ENCODE measurements at places on chromosomes 5 and 9. TPM values are rescaled to one million over a fixed set of nuclear protein-coding genes. Genes with fewer than 3 reads are reported as not detected.
A peak's percentile ranks its signal among the peaks of the same experiment; 100 is the strongest.

DNA sequence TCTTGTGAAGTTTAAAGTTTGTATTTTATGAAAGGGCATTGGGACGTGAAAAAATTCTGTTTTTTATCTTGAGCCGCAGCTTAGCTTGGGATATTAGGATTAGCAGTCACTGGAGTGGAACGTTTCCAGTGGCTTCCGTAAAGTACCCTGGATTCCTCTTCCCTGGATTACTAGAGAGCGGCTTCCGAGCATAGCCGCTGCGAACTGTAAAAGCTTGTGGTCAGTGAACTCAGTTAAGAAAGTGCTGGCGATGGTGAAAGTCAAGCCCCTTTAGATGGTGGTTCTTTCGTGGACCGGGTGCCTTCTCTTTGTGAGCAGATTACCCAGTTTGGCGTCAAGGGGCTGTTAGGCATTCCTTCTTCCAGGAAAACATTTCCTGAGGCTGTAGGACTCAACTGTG lies 168.1 kb downstream of the KDM4C start:
- H3K4me1 ChIP-seq, result peaks cover 9% of the 10 kb centered on the region
- no peaks in the 10 kb centered on the region for H3K27me3 ChIP-seq
- H3K36me3 ChIP-seq, result no peaks in the 10 kb centered on the region
- H3K27ac ChIP-seq, result no peak overlapping the region
- H3K4me3 ChIP-seq, result no peak overlapping the region

GRCh38 chr5:167936022-167936421 lies 355.4 kb upstream of the WWC1 start:
- H3K4me3 ChIP-seq, result no peak overlapping the region
- H3K4me1 ChIP-seq, result no peaks in the 10 kb centered on the region
- no peaks in the 10 kb centered on the region for H3K36me3 ChIP-seq
- no peaks in the 10 kb centered on the region for H3K27me3 ChIP-seq

GRCh38 chr5:180592176-180592575 lies 877 bp upstream of the SCGB3A1 start:
- no peaks in the 10 kb centered on the region for H3K36me3 ChIP-seq
- no peak for DNase-seq
- no peak overlapping the region for H3K4me3 ChIP-seq
- no peak overlapping the region for H3K27ac ChIP-seq

DNA sequence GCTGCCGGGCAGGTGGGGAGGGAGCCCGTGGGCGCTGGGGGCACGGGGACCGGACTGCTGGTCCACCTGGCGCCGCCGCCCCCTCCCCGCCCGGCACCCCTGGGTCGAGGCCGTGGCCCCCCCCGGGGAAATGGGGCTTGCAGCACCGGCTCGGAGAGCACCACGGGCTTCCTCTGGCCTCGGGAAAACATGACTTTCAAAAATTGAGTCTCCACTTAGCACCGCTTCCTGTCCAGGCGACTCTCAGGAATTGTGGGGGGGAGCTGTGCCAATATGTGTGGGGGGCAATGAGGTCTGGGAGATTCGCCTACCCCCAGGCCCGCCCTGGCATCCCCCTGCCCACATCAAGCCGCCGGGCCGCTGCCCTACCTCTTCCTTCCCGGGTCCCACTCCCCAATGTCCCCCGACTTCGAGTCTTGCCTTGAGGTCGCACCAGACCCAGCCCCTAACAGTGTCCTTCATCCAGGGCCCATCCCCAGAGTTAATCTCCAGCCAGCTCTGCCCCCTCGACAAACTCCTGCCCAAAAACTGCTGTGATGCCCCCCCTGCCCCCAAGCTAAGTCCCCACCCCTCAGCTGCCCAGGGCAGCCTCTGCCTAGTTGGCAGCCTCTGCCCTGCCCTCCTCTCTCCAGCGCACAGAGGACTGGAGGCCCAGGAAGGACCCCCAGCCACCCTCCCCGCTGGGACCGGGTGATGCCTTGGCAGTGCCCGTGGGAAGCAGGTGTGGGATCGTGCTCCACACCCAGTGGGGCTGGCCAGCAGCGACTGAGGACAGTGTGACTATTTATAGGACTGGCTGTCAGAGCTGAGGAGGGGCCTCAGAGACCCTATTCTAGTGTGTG lies 3.9 kb downstream of the EGFL7 start:
- peaks cover 32% of the 10 kb centered on the region for H3K36me3 ChIP-seq
- H3K4me1 ChIP-seq, result peaks cover 24% of the 10 kb centered on the region
- no peaks in the 10 kb centered on the region for H3K27me3 ChIP-seq

- no peaks in the 10 kb centered on the region for H3K27me3 ChIP-seq
- H3K4me1 ChIP-seq, result peaks cover 2% of the 10 kb centered on the region
- H3K27ac ChIP-seq, result no peak overlapping the region
Observed at GRCh38 chr5:82466986-82467561, 188.9 kb upstream of the RPS23 start.

DNA sequence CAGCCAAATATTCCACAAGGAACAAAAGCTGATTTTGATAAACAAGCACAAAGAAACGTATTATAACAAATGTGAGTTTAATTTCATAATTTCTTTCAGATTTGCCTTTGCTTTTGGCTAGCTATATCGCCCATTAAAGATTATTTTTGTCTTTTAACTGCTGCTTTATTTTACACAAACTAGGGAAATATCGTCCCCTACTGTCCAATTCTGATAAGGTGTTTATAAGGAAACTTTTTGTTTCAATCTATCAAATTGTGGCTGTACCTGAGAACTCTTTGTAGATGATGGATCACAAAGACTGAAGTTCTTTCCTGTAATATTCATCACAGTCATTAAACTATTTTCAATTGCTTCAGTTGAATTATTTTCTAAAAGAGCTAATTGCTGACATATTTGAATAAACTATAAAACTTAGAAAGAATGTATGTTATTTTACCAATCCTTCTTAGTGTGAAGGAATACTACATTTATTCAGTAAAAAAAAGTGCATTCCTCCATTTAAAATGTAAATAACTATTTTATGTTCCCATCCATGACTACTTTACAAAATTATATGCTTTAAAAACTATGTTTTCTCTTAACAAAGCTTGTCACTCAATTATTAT lies 431.3 kb upstream of the ITGA1 start:
- H3K4me3 ChIP-seq, result no peak overlapping the region
- H3K27me3 ChIP-seq, result no peaks in the 10 kb centered on the region
- no peaks in the 10 kb centered on the region for H3K4me1 ChIP-seq
- no peak overlapping the region for H3K27ac ChIP-seq

- no peak for DNase-seq
Observed at GRCh38 chr5:31976169-31976568, 197.9 kb downstream of the GOLPH3 start.

DNA sequence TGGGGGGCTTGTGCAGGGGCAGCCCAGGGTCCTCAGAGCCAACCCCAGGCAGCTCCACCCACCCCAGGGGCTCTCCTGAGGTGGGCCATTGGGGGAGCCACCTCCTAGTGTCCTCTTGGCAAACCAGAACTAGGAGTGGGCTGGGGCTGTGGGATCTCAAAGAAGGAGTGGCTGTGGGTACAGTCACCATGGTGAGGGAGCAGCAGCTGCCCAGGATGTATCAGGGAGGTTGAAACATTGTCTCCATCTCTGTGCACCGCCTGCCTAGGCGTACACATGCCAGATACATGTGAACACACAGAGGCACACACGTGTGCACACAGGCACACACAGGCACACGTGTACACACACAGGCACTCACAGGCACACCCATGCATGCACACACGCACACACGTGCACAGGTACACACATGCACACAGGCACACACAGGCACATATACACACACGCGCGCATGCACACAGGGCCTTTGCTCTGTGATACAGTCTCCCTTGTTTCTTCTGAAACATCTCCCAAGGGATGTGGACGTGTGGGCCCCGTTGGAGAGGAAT lies 10.7 kb downstream of the LCN12 start:
- no peak overlapping the region for H3K4me3 ChIP-seq
- no peaks in the 10 kb centered on the region for H3K36me3 ChIP-seq
- H3K27me3 ChIP-seq, result no peaks in the 10 kb centered on the region
- DNase-seq, result no peak
- no peaks in the 10 kb centered on the region for H3K4me1 ChIP-seq
- H3K27ac ChIP-seq, result no peak overlapping the region

DNA sequence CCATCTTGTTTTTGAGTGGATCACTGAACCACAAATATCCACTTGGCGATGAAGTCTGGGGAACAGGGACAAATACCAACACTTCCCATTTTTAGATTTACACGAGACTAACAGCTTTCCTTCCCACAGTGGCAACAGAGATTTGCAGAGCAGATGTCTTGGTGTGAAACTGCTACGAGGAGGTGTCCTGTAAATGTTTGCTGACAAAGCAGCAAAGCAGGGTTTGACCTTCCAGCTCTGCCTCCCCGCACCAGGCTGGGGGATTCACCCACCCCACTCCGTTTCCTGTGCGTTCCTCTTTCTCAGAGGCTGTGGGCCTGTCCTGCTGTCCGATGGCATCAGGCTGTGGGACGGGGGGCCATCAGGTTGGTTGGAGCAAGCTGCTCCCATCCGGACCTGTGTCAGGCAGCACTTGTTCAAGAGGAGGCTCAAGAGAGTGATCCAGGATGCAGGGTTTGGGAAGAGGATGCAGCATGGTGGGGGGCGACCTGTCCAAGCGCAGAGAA lies 693 bp upstream of the RGS3 start:
- no peak overlapping the region for H3K27ac ChIP-seq
- no peak for DNase-seq
- no peaks in the 10 kb centered on the region for H3K4me1 ChIP-seq
- H3K27me3 ChIP-seq, result no peaks in the 10 kb centered on the region

DNA sequence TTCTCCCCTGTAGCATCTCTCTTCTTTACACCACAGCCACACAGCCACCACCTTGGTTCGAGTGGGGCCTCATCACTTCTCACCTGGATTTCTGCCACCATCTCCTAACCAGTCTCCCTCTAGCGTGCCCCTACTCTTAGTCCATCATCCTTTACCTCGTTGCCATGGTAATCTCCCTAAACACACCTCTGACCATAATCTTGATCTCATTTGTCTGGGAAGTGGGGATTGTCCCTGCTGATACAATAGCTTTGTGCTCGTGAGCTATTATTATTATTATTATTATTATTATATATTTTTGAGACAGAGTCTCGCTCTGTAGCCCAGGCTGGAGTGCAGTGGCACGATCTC lies 76.5 kb upstream of the HSPA9 start:
- no peaks in the 10 kb centered on the region for H3K36me3 ChIP-seq
- H3K27ac ChIP-seq, result no peak overlapping the region
- no peaks in the 10 kb centered on the region for H3K27me3 ChIP-seq
- DNase-seq, result no peak

GRCh38 chr5:141477815-141478214 lies 2.0 kb downstream of the PCDHGC3 start:
- no peak overlapping the region for H3K27ac ChIP-seq
- no peak for DNase-seq
- no peaks in the 10 kb centered on the region for H3K36me3 ChIP-seq
- H3K4me1 ChIP-seq, result peaks cover 7% of the 10 kb centered on the region
- peaks cover 5% of the 10 kb centered on the region for H3K27me3 ChIP-seq

- H3K27ac ChIP-seq, result no peak overlapping the region
- H3K36me3 ChIP-seq, result no peaks in the 10 kb centered on the region
- no peak for DNase-seq
- no peaks in the 10 kb centered on the region for H3K27me3 ChIP-seq
- H3K4me3 ChIP-seq, result no peak overlapping the region
Observed at GRCh38 chr5:61087921-61088320, 74.3 kb downstream of the SMIM15 start.

- no peak for DNase-seq
- H3K4me1 ChIP-seq, result peaks cover 9% of the 10 kb centered on the region
- peaks cover 7% of the 10 kb centered on the region for H3K36me3 ChIP-seq
- no peaks in the 10 kb centered on the region for H3K27me3 ChIP-seq
- H3K27ac ChIP-seq, result no peak overlapping the region
- H3K4me3 ChIP-seq, result no peak overlapping the region
Observed at GRCh38 chr9:137592767-137593166, 2.5 kb upstream of the ZMYND19 start.

GRCh38 chr5:42507451-42508097 lies 84.3 kb downstream of the GHR start:
- no peaks in the 10 kb centered on the region for H3K36me3 ChIP-seq
- no peak overlapping the region for H3K4me3 ChIP-seq
- no peaks in the 10 kb centered on the region for H3K4me1 ChIP-seq
- DNase-seq, result no peak

GRCh38 chr5:33398501-33398900 lies 42.3 kb upstream of the TARS1 start:
- no peaks in the 10 kb centered on the region for H3K36me3 ChIP-seq
- no peaks in the 10 kb centered on the region for H3K27me3 ChIP-seq
- no peak overlapping the region for H3K4me3 ChIP-seq
- H3K4me1 ChIP-seq, result peaks cover 27% of the 10 kb centered on the region
- no peak overlapping the region for H3K27ac ChIP-seq

GRCh38 chr9:126652140-126652582 lies 38.4 kb downstream of the LMX1B start:
- H3K4me3 ChIP-seq, result no peak overlapping the region
- H3K27ac ChIP-seq, result no peak overlapping the region
- peaks cover 44% of the 10 kb centered on the region for H3K27me3 ChIP-seq
- H3K36me3 ChIP-seq, result no peaks in the 10 kb centered on the region
- no peaks in the 10 kb centered on the region for H3K4me1 ChIP-seq
- DNase-seq, result no peak

- H3K4me1 ChIP-seq, result no peaks in the 10 kb centered on the region
- no peak overlapping the region for H3K4me3 ChIP-seq
- no peak for DNase-seq
- H3K27ac ChIP-seq, result no peak overlapping the region
- H3K27me3 ChIP-seq, result peaks cover 2% of the 10 kb centered on the region
Observed at GRCh38 chr9:35579130-35579529, 25.9 kb upstream of the TESK1 start.

GRCh38 chr9:99811172-99811571 lies 10.5 kb upstream of the NR4A3 start:
- no peak overlapping the region for H3K27ac ChIP-seq
- H3K4me1 ChIP-seq, result no peaks in the 10 kb centered on the region
- H3K4me3 ChIP-seq, result no peak overlapping the region
- no peaks in the 10 kb centered on the region for H3K27me3 ChIP-seq

DNA sequence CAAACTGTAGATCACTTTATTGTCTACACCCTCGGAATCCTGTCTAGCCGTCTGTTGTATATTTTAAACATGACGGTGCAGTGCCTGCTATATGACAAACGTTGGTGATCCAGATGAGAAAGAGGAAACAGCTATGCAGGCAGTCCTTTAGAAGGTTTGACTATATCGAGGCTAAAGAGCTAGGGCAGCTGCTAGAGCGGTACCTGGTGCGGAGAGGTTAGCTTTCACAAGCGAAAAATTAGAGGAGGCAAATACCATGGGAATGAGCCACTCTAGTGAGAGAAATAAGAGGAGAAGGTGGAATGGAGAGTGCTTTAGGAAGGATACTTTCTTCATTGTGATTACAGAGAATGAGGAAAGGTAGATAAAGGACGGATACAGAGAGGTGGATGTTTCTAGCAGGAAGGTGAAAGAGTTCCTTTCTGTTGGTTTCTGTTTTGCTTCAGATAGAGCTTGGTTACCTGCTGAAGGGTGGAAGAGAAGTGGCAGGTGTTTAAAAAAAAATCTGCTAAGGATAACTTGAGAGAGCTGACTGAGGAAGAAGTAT lies 959 bp upstream of the FBXL17 start:
- H3K4me1 ChIP-seq, result peaks cover 17% of the 10 kb centered on the region
- H3K4me3 ChIP-seq, result peak overlapping the region; percentile 99
- no peaks in the 10 kb centered on the region for H3K36me3 ChIP-seq

The PIP5K1B gene
- 0.27 TPM for total RNA-seq

The SARDH gene
- 0.30 TPM for total RNA-seq

The ENTPD8 gene
- 0.51 TPM for total RNA-seq

The PCDHA6 gene
- total RNA-seq, result not detected

The EFNA5 gene
- 22.6 TPM for total RNA-seq

The SLC36A2 gene
- total RNA-seq, result not detected

Measured in endothelial cell of umbilical vein (primary cell).